ENCODE measurements at places on chromosomes 7 and 10. TPM values are rescaled to one million over a fixed set of nuclear protein-coding genes. Genes with fewer than 3 reads are reported as not detected.

GRCh38 chr7:101216860-101217387 is 457 bp downstream of the PLOD3 start:
- H3K4me1 ChIP-seq: peaks cover 49% of the 10 kb centered on the region
- no peak for DNase-seq
- peak overlapping the region; percentile 96 for H3K27ac ChIP-seq
- no peaks in the 10 kb centered on the region for H3K27me3 ChIP-seq
- H3K36me3 ChIP-seq: peaks cover 24% of the 10 kb centered on the region

GRCh38 chr10:62396864-62397263 is 22.7 kb downstream of the ZNF365 start:
- H3K36me3 ChIP-seq: no peaks in the 10 kb centered on the region
- no peaks in the 10 kb centered on the region for H3K4me1 ChIP-seq
- no peak for DNase-seq
- no peaks in the 10 kb centered on the region for H3K27me3 ChIP-seq
- no peak overlapping the region for H3K4me3 ChIP-seq
- no peak overlapping the region for H3K27ac ChIP-seq

GRCh38 chr10:122333037-122333436 is 41.5 kb upstream of the PLEKHA1 start:
- no peak for DNase-seq
- no peak overlapping the region for H3K27ac ChIP-seq
- H3K4me3 ChIP-seq: no peak overlapping the region
- H3K36me3 ChIP-seq: no peaks in the 10 kb centered on the region

DNA sequence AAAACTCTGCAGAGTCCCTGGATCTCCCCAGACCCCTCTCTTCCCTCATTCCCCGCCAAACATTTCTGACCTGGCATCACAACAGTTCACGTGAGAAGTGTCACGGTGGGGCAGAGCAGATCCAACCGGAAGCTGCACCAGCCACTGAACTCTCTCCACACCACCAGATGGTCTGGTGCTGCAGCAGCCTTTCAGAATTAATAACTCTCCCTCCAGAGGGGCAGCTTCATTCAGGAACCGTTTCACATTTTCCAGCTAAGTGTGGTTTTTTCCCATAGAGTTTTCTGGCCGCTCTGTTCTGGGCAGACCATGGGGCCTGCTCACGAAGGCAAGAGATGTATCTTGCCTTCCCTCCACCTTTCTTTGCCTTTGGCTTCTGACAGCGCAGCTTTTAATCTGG is 486.7 kb upstream of the GALNT17 start:
- no peak overlapping the region for H3K4me3 ChIP-seq
- DNase-seq: no peak
- H3K4me1 ChIP-seq: no peaks in the 10 kb centered on the region
- H3K36me3 ChIP-seq: no peaks in the 10 kb centered on the region
- no peak overlapping the region for H3K27ac ChIP-seq

DNA sequence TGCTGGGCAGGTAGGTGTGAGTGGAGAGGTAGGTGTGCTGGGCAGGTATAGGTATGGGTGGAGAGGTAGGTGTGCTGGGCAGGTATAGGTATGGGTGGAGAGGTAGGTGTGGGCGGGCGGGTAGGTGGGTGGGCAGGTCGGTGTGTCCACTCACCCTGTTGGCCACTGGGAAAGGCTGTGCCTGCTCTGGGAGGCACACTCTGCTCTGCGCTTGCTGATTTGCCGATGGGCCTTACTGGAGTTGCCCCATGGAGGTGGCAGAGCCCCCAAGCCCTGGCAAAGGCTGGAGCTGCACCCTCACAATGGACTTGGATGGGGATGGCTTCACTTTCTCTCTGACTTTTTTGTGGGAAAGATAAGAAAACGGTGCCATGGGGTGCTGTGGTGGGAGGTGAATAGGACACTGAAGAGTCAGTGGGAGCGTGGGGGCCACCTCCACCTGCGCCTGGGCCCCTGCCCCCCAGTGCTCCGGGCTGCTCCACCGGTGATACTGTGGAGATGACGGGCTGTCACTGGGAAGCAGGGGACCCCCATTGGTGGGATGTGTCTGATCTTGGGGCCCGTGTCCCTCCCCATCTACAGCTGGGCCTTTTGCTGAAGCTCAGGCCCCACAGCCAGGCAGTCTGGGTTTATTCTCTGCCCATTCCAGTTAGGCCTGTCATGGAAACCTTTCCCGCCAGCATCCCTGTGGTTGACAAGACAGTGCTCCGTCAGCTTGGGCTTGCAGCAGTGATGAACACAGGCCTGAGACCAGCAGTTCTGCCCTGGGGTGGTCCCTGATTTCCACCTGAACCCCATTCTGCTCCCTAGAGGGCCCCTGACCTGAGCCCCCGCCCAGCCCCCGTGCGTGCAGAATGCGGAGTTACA is 75.0 kb downstream of the NKX6-2 start:
- no peak for DNase-seq
- H3K4me3 ChIP-seq: no peak overlapping the region
- H3K36me3 ChIP-seq: peaks cover 79% of the 10 kb centered on the region
- H3K27ac ChIP-seq: no peak overlapping the region
- peaks cover 18% of the 10 kb centered on the region for H3K4me1 ChIP-seq

DNA sequence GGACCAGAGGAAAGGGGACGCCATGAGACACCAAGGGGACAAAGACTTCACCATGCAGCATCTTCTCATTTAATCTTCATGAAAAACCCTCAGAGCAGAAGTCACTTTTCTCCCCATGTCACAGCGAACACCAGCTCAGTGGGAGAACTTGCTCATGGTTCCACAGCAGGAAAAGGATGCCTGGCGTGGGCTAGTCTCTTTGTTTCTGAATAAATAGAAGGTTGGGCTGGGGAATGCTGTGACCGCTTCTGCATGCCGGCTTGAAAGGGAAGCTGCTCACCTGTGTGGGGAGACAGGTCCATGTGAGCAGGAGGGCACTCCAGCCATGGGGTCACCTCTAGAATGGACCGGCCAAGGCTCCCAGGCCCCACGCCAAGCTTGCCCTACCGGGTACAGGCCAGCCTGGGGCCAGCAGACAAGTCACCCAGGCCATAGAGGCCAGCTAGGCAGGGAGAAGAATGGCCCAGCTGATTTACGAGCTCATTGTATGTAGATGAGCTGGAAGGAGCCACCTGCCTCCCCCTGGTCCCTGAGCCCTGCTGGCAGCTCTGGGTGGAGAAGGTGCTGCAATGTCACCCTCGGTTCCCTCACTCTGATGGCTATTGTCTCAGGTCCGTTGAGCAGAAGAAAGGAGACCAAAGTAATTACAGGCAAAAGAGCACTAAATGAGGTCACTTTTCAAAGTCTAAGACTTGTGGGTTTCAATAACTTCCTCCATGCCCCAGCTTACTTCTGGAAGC is 82.0 kb upstream of the PDZD8 start:
- no peak overlapping the region for H3K27ac ChIP-seq
- no peak overlapping the region for H3K4me3 ChIP-seq
- H3K36me3 ChIP-seq: no peaks in the 10 kb centered on the region

GRCh38 chr10:92656266-92656961 is 33.3 kb upstream of the HHEX start:
- H3K4me1 ChIP-seq: no peaks in the 10 kb centered on the region
- no peaks in the 10 kb centered on the region for H3K36me3 ChIP-seq
- no peak for DNase-seq
- no peaks in the 10 kb centered on the region for H3K27me3 ChIP-seq
- H3K27ac ChIP-seq: no peak overlapping the region

- no peaks in the 10 kb centered on the region for H3K36me3 ChIP-seq
- peaks cover 6% of the 10 kb centered on the region for H3K27me3 ChIP-seq
- no peak for DNase-seq
- H3K4me3 ChIP-seq: no peak overlapping the region
- no peak overlapping the region for H3K27ac ChIP-seq
These were observed 32.0 kb downstream of the PSMC2 start for GRCh38 chr7:103379270-103379975.

DNA sequence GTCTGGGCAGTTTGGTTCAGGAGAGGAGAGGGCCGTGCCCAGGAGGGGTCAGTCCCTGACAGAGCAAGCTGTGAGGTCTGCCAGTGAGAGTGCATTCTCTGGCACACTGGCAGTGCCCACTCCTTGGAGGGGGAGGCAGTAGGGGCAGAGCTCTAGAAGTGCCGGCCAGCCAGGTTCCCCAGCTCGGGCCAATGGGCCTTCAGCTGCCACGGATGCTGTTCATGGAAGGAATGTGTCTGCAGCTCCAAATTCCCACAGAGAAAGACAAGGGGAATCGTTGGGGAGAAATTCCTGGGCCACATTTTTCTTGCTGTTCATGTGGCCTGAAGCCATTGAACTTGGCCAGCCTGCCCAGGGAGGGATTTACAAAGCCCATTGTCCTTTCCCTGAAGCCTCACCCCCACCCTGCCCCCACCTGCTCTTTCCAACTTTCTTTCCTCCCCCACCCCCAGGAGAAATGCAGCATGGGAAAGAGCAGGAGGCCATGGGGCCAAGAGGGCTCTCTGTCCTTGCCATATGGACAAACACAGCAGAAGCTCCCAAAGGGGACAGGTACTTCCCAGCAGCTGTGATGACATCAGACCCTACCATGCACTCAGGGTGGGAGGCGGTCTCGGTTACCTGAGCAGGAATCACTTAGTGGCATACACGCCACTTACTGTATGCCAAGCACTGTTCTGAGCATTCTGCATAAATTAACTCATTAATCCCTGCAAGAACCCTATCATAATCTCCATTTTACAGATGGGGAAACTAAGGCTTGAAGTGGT is 70.7 kb downstream of the ARHGAP22 start:
- no peaks in the 10 kb centered on the region for H3K27me3 ChIP-seq
- H3K36me3 ChIP-seq: no peaks in the 10 kb centered on the region
- DNase-seq: no peak
- H3K27ac ChIP-seq: no peak overlapping the region

GRCh38 chr7:66739477-66739876 is 1.1 kb upstream of the RABGEF1 start:
- DNase-seq: peak; percentile 13
- H3K4me1 ChIP-seq: peaks cover 19% of the 10 kb centered on the region
- peak overlapping the region; percentile 77 for H3K4me3 ChIP-seq
- H3K27me3 ChIP-seq: no peaks in the 10 kb centered on the region

DNA sequence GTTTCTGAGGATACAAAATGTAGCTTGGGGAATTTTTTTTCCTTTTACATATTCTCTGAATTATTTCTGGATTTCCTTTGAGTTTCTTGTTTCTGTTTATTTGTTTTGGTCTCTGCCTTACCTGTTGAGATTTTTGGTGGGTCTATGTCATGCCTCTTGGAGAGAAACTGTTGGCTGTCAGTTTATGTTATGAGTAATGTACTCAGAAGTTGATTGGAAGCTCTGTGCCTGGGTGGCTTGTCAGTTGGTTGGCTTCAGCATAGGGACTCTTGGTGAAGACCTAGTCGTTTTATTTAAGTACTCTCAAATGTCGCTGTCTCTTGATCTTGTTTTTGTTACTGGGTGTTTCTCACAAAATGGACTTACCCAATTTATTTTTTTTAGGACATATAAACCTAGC is 132.4 kb downstream of the CDK14 start:
- H3K27me3 ChIP-seq: no peaks in the 10 kb centered on the region
- no peak overlapping the region for H3K27ac ChIP-seq
- no peaks in the 10 kb centered on the region for H3K36me3 ChIP-seq
- no peak for DNase-seq

PLEKHS1 gene
- 0.46 TPM for polyA plus RNA-seq

ZNF3 gene
- polyA plus RNA-seq: 13.5 TPM

STK17A gene
- 19.2 TPM for polyA plus RNA-seq

BBIP1 gene
- polyA plus RNA-seq: 21.7 TPM

OR2A25 gene
- not detected for polyA plus RNA-seq

WNT2 gene
- polyA plus RNA-seq: 0.61 TPM

SLC13A1 gene
- polyA plus RNA-seq: not detected

INA gene
- polyA plus RNA-seq: 1.4 TPM

SUN3 gene
- not detected for polyA plus RNA-seq

OR2A1 gene
- 0.05 TPM for polyA plus RNA-seq

Data from stomach (tissue), 19 donors.